ENCODE measurements at places on chromosomes 1 and 21. TPM values are rescaled to one million over a fixed set of nuclear protein-coding genes. Genes with fewer than 3 reads are reported as not detected.

DNA sequence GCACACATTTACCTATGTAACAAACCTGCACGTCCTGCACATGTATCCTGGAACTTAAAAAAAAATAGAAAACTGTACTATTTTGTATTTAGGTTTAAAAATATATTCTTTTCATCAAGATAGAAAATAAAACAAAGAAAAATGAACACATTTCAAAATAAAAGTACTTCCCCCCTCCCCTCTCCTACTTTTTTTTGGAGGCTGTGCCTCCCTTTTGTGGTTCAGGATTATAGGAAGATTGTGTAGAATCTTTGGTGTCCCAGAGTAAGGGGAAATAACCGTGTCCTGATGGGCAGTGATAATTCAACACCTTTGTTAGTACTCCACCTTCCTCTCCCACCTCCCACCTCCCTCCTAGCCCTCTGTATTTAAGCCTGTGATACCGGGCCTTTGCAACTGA, 40.1 kb downstream of the TRIM62 start:
- H3K4me3 ChIP-seq: no peak overlapping the region
- DNase-seq: no peak
- peaks cover 27% of the 10 kb centered on the region for H3K4me1 ChIP-seq
- no peak overlapping the region for H3K27ac ChIP-seq

DNA sequence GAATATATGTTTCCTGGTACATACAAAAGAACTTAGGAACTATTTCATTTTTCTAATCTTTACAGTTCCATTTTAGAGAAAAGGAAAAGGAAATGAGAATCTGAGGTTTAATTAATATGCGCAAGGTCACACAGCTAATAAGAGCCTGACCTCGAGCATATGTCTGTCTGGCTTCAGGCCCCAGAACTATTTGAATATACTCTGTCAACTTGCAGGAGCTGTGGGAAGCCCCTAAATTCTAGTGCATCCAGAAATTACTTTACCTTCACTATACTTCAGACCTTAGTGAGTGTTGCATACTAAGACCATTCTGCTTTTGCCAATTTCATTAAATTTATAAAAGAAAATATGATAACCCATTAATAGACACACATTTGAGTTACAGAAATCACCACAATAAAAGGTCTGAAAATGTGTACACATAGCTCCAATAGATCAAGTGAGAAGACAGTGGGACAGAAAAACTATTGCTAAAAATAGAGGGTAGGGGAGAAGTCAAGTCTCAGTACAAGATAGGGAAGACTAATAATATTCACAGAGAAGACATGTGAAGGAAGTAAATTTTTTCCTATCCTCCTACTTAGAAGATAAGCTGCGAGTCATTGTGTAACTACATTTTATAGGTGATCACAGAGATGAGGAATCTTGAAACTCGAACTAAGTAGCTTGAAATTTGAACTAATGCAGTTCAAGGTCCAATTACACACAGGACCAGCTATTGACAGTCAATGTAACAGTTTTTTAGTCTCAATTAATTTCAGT, 3.8 kb downstream of the RGS13 start:
- H3K27me3 ChIP-seq: no peaks in the 10 kb centered on the region
- no peak overlapping the region for H3K4me3 ChIP-seq
- no peaks in the 10 kb centered on the region for H3K4me1 ChIP-seq
- DNase-seq: no peak

GRCh38 chr21:45011426-45011825, 63.0 kb upstream of the ADARB1 start:
- peaks cover 1% of the 10 kb centered on the region for H3K36me3 ChIP-seq
- H3K27me3 ChIP-seq: no peaks in the 10 kb centered on the region
- DNase-seq: peak; percentile 78
- H3K27ac ChIP-seq: no peak overlapping the region
- no peak overlapping the region for H3K4me3 ChIP-seq

DNA sequence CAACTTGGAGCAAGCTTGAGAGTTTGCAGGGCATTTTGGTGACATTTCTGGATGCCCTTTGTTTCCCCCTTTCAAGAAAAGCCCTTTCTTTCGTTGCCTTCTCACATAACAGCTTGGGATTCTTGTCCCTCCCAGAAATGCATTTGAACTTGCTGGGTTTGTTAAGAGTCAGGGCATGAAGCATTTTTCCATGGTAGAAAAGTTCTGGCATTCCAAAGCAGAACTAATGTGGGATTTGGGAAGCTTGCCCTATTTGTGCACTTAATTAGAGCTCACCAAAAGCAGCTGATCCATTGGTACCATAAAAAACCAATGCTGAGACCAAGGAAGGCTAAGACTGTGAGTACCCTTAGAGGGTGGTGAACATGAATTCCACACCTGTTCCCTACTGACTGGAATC, 99.8 kb upstream of the HOOK1 start:
- no peak overlapping the region for H3K27ac ChIP-seq
- DNase-seq: no peak
- no peaks in the 10 kb centered on the region for H3K27me3 ChIP-seq

GRCh38 chr1:241048622-241049021, 308.4 kb downstream of the RGS7 start:
- peaks cover 2% of the 10 kb centered on the region for H3K27me3 ChIP-seq
- no peaks in the 10 kb centered on the region for H3K4me1 ChIP-seq
- no peak overlapping the region for H3K4me3 ChIP-seq
- peaks cover 3% of the 10 kb centered on the region for H3K36me3 ChIP-seq

DNA sequence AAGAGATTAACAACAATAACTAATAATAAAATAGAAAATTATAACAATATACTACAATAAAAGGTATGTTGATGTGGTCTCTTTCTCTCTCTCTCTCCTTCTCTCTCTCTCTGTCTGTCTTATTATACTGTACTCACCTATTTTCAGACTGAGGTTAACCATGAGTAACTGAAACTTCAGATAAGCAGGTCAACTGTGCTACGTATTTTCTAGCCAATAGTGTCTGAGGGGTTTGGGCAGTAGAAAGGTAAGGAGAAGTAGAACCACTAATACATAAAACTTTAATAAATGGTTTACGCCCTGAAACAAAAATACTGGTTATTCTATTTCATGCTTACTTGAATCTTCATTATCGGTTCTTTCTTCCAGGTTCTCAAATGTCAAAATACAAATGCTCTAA, 71.0 kb upstream of the LRRC53 start:
- DNase-seq: no peak
- no peak overlapping the region for H3K4me3 ChIP-seq
- no peaks in the 10 kb centered on the region for H3K4me1 ChIP-seq
- H3K27me3 ChIP-seq: peaks cover 11% of the 10 kb centered on the region
- no peak overlapping the region for H3K27ac ChIP-seq

DNA sequence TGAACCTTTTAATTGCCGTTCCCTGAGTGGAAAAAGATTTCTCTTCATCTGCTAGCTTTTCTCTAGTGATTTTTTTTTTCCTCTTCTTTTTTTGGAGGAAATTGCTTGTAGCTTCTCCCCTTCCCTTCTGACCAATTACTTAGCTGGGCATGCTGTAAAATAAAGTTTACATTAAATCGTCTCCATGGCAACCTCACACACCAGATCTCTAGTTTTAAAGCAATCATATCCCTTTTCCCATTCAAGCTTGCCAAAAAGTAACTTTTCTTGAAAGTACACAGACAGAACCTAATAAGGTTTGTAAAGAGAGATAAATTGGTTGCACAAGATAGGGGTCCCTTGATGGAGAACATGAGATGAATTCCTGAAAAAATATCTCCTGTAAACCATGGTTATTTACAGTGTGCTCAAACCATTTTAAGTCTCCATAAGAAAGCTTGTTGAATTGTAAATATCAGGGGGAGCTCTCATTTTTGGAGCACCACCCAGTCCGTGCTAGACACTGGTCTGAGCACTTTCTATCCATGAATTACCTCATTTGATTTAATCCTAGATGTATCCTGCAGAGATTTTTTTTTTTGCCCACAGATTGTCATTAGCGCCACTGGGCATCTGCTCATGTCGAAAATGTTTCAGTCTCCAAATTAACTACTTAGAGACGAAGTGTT, 32.6 kb upstream of the HTR1D start:
- no peak overlapping the region for H3K27ac ChIP-seq
- H3K4me3 ChIP-seq: no peak overlapping the region
- no peak for DNase-seq
- H3K4me1 ChIP-seq: peaks cover 7% of the 10 kb centered on the region

DNA sequence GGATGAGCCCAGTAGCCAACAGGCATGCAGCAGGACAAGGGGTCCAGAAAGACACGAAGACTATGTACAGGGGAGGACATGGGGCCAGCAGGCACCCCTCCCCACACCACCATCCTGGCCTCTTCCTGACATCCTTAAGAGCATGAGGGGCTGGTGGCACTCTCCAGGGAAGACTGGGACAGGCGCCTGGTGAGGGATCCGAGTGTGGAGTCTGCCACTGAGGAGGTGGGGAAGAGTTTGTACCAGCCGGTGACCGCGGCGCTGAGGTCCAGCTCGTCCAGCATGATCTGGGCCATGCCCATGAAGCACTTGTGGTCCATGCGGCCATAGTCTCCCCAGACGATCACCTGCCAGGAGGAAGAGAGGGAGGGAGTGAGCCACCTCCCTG, 39.1 kb downstream of the RIMS3 start:
- no peak overlapping the region for H3K27ac ChIP-seq
- peaks cover 11% of the 10 kb centered on the region for H3K36me3 ChIP-seq
- peaks cover 12% of the 10 kb centered on the region for H3K4me1 ChIP-seq
- DNase-seq: no peak
- no peak overlapping the region for H3K4me3 ChIP-seq
- H3K27me3 ChIP-seq: no peaks in the 10 kb centered on the region

DNA sequence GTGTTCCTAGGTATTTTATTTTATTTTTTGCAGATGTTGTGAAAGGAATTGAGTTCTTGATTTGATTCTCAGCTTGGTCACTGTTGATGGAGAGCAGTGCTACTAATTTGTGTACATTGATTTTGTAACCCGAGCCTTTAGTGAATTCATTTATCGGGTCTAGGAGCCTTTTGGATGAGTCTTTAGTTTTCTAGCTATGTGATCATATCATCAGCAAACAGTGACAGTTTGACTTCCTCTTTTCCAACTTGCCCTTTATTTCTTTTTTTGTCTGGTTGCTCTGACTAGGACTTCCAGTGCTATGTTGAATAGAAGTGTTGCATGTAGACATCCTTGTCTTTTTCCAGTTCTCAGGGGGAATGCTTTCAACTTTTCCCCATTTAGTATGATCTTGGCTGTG, 138.9 kb downstream of the LHX8 start:
- H3K4me3 ChIP-seq: no peak overlapping the region
- DNase-seq: no peak
- H3K27ac ChIP-seq: no peak overlapping the region
- H3K27me3 ChIP-seq: peaks cover 15% of the 10 kb centered on the region
- no peaks in the 10 kb centered on the region for H3K4me1 ChIP-seq

- H3K36me3 ChIP-seq: no peaks in the 10 kb centered on the region
- peak overlapping the region; percentile 62 for H3K4me3 ChIP-seq
- H3K4me1 ChIP-seq: peaks cover 11% of the 10 kb centered on the region
- peaks cover 11% of the 10 kb centered on the region for H3K27me3 ChIP-seq
- no peak overlapping the region for H3K27ac ChIP-seq
Observed at GRCh38 chr1:112502826-112503225, 5.9 kb upstream of the WNT2B start.

DNA sequence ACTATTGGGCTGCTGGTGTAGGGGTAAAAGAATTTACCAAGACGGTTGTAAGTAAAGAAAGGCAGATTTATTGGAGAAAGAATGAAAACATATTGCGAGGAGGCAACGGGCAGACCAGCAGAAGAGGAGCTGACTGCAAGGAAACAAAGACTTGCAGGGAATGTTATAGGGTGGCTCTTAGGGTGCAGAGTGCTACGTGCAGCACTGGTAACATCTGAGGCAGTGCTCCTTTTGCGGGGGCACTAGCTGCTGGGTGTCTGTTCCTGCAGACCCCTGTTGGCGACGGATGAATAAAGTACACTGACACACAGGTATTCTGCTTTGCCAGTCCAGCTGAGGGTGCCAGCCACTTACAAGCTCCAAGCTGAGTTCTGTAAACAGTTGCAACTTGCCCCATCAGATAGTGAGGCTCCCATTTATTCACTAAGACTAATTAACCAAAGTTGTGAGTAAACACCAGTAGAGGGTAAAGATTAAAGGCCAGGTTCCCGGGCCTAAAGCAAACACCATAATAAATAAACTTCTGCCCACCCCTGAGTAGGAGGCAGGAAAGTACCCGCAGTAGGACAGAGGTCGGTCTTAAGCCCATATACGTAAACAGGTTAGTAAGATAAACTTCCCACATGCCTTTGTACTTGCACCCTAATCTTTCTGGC, 140.2 kb upstream of the KCNK1 start:
- no peaks in the 10 kb centered on the region for H3K36me3 ChIP-seq
- no peak for DNase-seq
- H3K4me1 ChIP-seq: no peaks in the 10 kb centered on the region
- peaks cover 5% of the 10 kb centered on the region for H3K27me3 ChIP-seq
- H3K4me3 ChIP-seq: no peak overlapping the region
- no peak overlapping the region for H3K27ac ChIP-seq

GRCh38 chr21:26366781-26367180, 196.2 kb upstream of the APP start:
- no peak for DNase-seq
- peaks cover 4% of the 10 kb centered on the region for H3K27me3 ChIP-seq
- H3K27ac ChIP-seq: no peak overlapping the region
- H3K4me1 ChIP-seq: no peaks in the 10 kb centered on the region
- no peaks in the 10 kb centered on the region for H3K36me3 ChIP-seq
- no peak overlapping the region for H3K4me3 ChIP-seq

DNA sequence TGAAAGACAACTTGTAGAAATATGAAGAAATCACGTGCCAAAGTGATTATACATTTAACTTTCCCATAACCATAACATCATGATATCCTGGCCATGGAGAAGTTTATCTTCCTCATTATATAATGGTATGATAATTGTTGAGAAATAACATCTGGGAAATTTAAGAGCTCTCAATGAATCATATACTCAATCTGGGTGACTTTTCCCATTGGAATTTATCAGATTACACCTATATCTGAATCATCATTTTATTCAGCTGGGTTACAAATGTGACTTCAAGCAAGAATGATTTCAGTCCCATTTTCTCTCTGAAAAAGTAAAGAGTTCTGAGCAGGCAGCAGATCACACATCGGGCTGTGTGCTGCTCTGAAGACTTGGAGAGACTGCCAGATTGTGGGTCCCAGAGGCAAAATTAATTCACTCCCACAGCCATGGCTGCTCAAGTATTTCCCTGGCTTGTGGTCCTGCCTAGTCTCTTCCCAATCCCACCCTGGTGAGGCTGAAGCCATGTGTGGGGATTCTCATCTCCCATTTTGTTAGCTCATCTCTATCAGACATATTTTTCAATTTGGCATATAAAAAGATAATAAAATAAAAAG, 278.0 kb downstream of the MRPL39 start:
- H3K27ac ChIP-seq: no peak overlapping the region
- DNase-seq: no peak
- H3K36me3 ChIP-seq: no peaks in the 10 kb centered on the region
- H3K27me3 ChIP-seq: no peaks in the 10 kb centered on the region

DNA sequence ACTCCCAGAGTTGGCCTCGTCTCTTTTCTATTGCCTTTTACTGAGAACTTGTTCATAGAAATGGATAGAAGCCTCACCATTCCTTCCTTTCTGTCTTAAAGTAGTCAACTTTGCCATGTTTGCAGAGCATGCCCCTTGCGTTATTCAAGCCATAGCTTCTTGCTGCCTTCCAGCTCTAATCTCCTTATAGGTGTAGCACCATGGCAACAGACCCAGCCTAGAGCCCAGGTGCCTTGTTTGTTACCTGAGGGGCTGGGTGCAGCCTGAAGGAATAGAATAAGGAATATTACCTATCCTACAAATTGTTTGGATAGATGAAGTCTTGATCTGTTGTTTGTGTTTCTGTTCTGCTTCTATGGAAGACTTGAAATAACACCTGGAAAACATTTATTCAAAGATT, 59.9 kb downstream of the CLEC20A start:
- H3K4me3 ChIP-seq: no peak overlapping the region
- no peaks in the 10 kb centered on the region for H3K27me3 ChIP-seq
- H3K36me3 ChIP-seq: peaks cover 11% of the 10 kb centered on the region
- H3K27ac ChIP-seq: no peak overlapping the region

PLA2G4A gene
- total RNA-seq: 4.1 TPM

CD84 gene
- not detected for total RNA-seq

YY1AP1 gene
- total RNA-seq: 40.8 TPM
